ENCODE measurements at places on chromosomes 6 and 20. TPM values are rescaled to one million over a fixed set of nuclear protein-coding genes. Genes with fewer than 3 reads are reported as not detected.

Gene BTN3A1
- total RNA-seq, result 16.7 TPM

Gene SOX18
- 57.2 TPM for total RNA-seq

Gene HSD17B8
- 17.7 TPM for total RNA-seq

Gene PRDM13
- total RNA-seq, result not detected
